NCI-H345 (cell line): ENCODE measurements at places on chromosomes 6 and 20.
A peak's percentile ranks its signal among the peaks of the same experiment; 100 is the strongest.

- no peak for DNase-seq
These were observed 18.6 kb downstream of the TTPAL start for GRCh38 chr20:44494266-44494665.

DNA sequence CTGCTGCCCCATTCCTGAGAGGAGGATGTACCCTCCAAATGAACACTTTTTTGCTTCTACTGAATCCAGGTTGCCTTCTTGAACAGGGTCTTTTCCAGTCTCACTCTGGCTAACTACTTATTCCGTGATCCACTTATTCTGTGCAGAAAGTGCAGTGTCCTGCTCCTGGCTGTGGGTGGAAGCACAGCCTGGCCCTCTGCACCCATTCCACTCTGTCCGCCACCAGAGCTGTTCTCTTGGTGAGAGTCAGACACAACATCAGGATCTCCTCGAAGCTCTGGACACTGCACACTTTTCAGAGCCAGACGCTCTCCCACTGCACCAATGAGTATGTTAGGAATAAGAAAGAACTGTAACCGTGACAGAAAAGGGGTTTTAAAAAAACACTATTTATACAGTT lies 174.2 kb downstream of the MCHR2 start:
- DNase-seq = no peak

- DNase-seq = no peak
These were observed 112.9 kb upstream of the DTNBP1 start for GRCh38 chr6:15775741-15776140.

- DNase-seq = no peak
These were observed 58.0 kb downstream of the SULF2 start for GRCh38 chr20:47727170-47727880.

DNA sequence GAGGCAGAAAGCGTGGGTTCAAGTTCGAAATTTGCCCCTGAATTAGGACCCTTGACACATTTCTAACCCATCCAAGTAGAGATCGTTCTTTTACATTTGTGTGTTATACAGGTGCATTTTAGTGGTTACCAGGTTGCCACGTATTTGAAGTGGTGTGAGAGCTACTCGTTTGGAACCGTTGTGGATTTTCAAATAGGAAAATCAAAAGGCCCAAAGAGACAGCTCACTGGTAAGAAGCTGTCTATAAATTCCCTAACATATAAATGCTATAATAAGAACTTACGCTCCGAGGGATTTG lies 1.6 kb upstream of the REV3L start:
- peak; percentile 54 for DNase-seq

- DNase-seq = peak; percentile 80
These were observed at the start of gene SH3BGRL2 for GRCh38 chr6:79630883-79631692. Gene SH3BGRL2, plus strand, starts transcription at chr6:79631329. Its CDS starts 133 bp downstream, at chr6:79631462.

DNA sequence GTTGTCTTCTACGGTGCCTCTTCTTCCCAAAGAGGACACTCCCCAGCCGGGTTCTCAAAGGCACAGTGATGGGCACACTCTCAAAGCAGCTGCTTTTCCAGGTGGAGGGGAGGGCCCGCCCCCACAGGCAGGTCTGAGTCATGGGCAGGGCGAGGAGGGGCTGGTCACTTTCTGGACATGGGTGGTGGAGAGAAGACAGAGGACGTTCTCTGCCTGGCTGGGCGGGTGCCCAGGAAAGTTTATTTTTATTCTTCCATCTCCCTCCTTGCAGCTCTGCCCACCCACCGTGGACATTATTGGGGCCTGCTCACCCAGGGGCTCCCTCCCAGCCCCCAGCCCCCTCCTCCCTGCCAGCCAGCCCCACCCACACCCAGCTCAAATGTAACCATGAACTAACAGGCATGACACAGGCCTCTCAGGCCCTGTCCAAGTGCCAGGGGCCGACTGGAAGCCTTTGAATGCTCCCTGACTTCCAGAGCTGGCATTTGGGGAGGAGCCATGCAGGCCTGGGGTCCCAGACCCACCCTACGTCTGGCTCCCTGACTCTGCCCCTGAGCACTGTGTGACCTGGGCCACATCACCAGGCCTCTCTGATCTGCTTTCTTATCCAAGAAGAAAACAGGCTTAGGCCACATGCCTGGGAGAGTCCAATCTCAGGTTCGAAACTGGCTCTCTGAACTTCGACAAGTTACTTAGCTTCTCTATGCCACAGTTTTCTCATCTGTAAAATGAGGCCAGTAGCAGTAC lies 8.0 kb downstream of the TGM2 start:
- DNase-seq = no peak

- DNase-seq = no peak
These were observed 216.0 kb downstream of the SAMD5 start for GRCh38 chr6:147724454-147724853.

DNA sequence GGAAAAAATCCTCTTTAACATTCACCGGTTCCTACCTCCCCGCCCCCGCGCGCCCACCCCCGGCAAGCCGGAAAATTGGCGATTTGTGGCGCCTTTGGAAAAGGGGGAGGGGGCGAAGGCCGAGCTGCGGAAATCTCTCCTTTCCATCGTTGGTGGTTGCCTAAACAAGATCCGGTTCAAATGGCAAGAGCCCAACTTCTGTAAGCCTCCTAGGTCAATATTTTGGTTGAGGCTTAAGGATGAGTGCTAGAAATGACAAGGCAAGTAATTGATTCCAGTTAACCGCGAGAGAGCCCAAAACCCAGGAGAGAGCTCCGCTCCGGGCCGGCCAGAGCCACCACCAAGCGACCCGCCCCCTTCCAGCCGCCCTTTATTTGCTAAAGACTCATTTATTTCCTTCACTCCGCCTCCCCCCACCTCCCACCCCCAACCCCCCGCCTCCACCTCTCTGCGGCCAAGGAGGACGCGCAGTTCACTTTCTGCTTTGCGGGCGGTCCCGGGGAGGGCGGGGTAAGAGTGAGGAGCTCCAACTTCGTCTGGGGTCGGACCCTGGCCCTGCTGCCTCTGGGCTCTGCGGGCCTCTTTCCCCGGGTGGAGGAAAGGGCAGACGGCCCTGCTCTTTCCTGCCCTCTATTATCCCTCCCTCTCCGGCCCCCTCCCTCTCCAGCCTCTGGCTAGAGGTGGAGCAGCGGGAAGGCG lies 838 bp upstream of the NKX2-2 start:
- no peak for DNase-seq

DNA sequence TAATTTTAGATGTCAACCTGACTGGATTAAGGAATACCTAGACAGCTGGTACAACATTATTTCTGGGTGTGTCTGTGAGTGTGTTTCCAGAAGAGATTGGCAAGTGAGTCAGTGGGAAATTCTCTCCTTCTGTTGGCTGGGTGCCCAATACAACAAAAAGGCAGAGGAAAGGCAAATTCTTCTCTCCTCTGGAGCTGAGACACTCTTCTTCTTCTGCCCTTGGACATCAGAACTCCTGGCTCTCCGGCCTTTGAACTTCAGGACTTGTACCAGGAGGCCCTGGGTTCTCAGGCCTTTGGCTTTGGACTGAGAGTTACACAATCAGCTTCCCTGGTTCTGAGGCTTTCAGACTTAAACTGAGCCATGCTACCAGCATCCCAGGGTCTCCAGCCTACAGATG lies 7.8 kb upstream of the BTN3A1 start:
- peak; percentile 4 for DNase-seq

DNA sequence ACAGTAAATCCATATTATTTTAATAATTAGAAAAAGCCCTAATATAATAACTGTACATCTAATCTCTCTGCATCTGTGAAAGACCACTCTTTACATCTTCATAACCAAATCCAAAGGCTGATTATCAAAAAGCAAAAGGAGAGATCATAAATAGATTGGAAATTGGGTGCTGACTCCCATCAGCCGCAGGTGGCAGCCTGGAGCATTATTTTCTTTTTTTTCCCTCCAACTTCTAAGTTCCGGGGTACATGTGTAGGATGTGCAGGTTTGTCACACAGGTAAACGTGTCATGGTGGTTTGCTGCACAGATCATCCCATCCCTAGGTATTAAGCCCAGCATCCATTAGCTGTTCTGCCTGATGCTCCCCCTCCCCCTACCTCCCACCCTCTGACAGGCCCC lies 30.5 kb downstream of the LRP11 start:
- no peak for DNase-seq
